NCI-H345 (cell line): ENCODE measurements at places on chromosomes 1 and 21.

DNA sequence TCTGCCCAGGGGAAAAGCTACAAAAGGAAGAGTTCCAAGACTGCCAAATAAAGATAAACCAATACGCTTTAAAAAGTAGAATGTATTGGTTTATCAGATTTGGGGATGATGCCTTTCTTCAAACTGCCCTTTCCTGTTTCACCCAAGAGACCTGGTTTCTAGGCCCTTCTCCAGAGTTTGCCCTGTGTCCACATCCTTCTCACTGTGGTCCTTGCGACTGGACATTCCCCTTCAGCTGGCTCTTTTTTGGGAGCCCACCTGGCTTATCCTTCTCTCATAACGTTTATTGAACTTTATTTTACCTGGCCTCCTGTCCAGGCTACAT is 490 bp upstream of the CZIB start:
- DNase-seq = no peak

DNA sequence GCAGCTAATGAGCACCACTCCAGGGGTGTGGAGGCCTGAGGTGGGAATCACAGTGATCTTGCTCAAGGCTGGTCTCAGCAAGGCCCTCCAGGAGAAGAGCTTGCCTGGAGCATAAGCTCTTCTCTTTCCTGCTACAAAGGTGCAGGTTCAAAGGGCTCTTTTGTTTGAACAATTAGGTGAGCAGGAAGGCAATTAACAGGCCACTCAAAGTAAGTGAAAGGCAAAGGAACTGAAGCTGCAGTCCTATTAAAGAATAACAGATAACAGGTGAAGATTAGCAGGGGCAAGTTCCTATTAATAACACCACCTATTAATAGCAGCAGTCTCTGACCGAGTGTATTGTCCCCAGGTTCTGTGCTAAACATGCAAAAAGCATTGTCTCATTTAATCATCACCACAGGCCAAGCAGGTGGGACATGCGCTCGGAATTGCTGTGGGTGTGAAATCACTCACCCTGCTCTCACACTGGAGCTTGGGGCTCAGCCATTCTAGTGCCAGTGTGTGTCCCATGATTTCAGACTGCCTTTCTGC is 113.8 kb downstream of the RHOU start:
- DNase-seq = no peak

DNA sequence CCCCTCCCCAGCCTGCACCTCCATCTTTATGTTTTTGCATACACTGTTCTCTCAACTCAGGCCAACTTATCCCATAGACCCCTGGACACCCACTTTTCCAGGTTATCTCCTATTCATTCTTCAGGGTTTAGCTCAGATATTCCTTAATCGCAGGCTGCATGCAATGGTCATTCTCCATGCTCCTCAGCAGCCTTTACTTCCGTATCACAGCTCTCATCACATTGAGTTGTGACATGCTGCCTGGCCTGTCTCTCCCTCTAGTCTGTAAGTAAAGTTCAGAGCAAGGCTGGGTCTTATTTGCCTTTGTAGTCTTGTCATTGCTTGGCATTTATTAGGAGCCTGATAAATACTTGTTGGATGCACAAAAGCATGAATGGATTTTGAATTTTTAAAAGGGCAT is 6.9 kb downstream of the DNAJC6 start:
- DNase-seq = no peak

GRCh38 chr1:50959303-50959912 is 659 bp downstream of the FAF1 start:
- DNase-seq = peak; percentile 43

DNA sequence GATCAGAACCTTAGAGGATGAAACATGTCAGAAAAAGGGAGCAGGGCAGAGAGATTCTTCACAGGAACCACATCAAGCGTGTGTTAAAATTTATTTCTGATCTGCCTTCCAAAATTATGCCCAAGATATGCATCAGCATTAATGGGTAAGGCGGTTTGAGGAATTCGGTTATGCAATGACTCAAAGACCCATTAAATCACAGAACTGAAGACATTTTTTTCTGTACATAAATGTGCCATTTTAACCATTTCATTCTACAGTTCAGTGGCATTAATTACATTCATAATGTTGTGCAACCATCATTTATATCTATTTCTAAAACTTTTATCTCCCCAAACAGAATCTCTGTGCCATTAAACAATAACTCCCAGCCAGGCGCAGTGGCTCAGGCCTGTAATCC is 43.4 kb downstream of the CNST start:
- no peak for DNase-seq

DNA sequence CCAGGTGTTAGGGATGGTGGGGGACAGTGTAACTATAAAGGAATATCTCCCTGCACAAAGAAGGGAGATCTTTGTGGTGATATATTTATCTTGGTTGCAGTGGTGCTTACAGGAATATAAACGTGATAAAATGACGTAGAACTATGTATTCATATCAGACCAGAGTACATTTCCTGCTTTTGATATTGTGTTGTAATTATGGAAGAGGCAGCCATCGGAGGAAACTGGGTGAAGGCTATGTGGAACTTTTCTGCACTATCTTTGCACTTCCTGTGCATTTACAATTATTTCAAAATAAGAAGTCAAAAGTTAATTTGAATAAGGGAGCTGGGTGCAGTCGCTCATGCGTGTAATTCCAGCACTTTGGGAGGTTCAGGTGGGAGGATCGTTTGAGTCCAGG is 37.6 kb downstream of the NDUFS5 start:
- no peak for DNase-seq

GRCh38 chr1:242743983-242744780 is 219.7 kb upstream of the PLD5 start:
- DNase-seq = no peak

DNA sequence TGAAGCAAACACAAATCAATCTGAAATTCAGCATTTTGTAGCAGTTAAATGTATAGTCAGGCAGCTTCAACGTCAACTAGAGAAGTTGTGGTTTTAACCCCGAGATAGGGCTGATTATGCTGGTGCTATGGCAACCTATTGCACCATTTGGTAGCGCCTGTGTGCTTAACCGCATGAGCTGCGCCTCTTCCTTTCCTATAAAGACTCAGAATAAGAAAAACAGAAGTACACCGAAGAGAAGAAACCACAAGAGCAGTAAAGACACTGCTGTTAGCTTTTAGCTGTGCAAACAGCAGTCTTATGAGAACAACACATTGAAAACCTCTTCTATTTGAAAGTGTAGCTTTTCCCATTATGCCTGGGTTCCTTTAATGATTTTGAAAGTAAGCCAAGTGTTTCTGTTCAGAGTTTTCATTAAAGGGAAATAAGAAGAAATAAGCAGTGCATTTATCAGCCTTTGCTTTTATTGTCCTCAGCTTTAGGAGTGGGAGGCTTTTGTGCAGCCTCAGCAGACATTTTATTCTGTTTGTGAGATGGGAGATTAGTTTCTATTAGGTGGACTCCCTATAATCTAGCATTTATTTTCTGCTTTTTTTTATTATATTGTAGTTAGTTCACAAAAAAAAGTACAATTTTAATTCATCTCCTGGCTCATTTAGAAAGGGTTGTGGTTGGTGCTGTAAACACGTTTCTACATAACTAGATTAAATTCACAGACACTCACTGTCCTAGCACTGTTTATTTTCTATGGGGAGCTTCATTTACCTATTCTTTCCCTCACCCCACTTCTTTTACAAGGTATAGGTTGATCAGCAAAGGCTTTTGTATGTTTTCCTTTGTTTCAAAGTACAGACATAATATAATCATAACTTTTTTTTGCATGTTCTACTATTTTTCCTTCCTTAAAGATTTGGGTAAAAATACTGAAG is 43.3 kb downstream of the PTPRC start:
- DNase-seq = peak; percentile 47

GRCh38 chr21:31425138-31425537 is 81.1 kb upstream of the TIAM1 start:
- no peak for DNase-seq

DNA sequence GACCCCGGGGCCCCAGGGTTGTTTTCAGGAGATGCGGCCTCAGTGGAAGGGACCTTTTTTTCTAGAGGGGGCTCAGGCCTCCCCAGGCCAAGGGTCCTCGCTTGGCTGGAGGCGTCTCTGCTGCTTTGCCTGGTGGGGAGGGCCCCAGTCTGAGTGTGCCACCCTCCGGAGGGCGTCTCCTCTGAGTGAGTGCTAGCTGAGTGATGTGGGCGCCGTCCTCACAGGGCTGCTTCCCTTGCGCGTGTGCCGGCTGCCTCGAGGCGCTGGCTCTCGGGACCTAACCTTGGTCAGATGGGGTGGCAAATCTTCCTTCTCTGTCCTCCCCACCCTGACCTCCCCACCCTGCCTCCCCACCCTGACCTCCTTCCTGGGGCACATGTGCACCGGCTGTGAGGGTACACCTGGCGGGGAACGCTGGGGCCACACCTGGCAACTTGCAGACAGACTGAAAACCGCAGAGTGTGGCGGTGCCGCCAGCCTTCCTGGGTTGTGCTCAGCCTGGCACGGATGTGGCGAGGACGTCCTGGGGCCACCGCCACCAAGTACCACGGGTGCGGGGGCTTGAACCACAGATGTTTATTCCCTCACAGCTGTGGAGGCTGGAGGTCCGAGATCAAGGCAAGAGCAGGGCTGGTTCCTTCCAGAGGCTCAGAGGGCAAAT is 93.0 kb upstream of the TTC34 start:
- no peak for DNase-seq

DNA sequence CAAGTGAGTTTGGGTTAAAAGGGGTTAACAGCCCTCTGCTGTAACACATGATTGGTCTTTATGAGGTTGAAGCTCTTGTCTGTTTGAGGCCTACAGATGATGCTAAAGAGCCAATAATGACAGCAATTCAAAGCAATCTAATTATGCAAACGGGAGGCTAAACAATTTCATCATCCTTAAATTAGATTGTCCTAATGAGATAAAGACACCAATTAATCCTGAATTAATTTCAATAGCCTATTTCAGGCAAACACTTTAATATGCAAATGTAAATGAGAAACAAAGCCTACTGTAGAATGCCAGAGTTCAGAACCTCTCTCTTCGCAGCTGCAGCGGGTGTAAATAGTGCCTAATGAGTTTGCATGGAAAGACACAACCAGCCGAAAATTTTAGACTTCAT is 504.7 kb upstream of the PBX1 start:
- no peak for DNase-seq

DNA sequence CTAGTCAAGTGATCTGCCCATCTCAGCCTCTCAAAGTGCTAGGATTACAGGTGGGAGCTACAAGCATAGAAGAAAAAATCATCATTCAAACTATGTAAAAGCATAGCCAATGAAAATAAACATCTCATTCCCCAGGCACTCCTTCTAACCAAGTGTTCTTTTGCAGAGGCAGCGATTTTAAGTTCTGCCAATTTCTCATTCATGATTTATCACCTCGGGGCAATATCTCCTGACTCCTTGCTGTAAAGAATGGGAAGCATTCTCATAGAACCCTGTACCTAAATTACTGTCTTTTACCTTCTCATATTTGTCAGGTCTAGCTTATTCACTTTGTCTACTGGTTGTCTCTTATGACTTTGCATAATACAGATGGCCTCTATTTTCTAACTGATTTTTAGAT is 32.5 kb upstream of the IVNS1ABP start:
- DNase-seq = no peak

GRCh38 chr1:154745286-154745731 is 124.8 kb downstream of the KCNN3 start:
- no peak for DNase-seq

- DNase-seq = no peak
Measured at GRCh38 chr1:31573261-31573660, 3.1 kb upstream of the TINAGL1 start.

GRCh38 chr1:154178911-154179811 is 12.7 kb downstream of the TPM3 start:
- no peak for DNase-seq

- peak; percentile 16 for DNase-seq
Measured at GRCh38 chr1:21319447-21320407, 29.5 kb upstream of the ECE1 start.

- DNase-seq = no peak
Measured at GRCh38 chr21:42147386-42148020, 71.4 kb upstream of the ABCG1 start.

- DNase-seq = no peak
Measured at GRCh38 chr1:7561331-7561921, 209.7 kb upstream of the VAMP3 start.

- no peak for DNase-seq
Measured at GRCh38 chr1:185314411-185314810, 2.6 kb downstream of the IVNS1ABP start.

GRCh38 chr1:52191395-52191965 is 49.6 kb downstream of the ZFYVE9 start:
- DNase-seq = no peak

DNA sequence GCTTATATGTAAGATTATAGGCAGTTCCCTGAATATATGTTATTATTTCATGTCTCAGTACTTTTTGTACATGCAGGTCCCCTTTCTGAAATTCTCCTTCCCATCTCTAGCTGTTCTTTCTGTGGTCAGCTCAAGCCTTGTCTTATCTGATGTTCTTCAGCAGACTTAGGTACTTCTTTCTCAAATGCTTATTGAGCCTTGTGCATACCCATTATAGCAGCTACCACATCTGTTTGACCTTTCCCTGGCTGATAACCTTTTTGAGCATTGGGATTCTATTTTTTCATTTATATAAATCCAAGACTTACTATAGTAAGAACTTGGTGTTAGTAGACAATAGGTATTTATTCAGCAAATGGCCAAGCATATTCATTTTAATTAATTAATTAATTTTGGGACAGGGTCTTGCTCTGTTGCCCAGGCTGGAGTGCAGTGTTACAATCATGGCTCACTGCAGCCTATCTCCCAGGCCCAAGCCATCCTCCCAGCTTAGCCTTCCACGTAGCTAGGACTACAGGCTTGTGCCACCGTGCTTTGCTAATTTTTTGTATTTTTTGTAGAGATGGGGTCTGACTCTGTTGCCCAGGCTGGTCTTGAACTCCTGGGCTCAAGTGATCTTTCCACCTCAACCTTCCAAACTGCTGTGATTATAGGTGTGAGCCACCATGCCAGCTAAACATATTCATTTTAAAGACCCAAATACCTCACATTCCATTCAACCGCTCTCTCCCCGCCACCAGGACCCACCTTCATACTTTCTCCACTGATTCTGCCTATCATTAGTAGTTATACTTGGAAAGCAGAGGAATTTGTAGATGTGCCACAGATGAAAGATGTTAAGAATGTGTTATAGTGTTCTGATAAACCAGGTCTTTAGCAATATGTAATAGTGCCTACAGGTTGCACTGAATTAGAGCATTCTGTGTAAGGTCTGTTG is 16.7 kb downstream of the TIPRL start:
- DNase-seq = no peak

- DNase-seq = peak; percentile 97
Measured at GRCh38 chr1:3697810-3698209, 45.5 kb downstream of the TP73 start.

- DNase-seq = no peak
Measured at GRCh38 chr1:59089036-59089798, 207.7 kb upstream of the FGGY start.

DNA sequence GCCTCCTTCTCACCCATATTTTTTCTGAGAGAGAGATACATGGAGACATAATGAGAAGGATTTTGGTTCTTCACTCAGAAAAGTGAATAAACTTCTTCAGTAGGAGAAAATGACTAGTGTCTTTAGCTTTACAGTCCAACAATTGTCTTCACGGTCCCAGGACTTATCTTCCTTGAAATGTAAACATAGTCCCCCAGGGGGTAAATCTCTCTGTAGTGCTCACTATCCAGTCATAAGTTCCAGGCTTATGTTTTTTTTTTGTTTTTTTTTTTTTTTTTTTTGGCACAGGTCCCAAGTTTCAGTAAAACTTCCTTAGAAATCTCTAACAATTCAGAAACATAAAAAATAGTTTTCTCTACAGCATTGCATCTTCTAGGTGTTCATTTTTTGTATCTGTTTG is 890.2 kb upstream of the B3GALT2 start:
- peak; percentile 6 for DNase-seq
